ENCODE measurements at places on chromosomes 4 and X.

DNA sequence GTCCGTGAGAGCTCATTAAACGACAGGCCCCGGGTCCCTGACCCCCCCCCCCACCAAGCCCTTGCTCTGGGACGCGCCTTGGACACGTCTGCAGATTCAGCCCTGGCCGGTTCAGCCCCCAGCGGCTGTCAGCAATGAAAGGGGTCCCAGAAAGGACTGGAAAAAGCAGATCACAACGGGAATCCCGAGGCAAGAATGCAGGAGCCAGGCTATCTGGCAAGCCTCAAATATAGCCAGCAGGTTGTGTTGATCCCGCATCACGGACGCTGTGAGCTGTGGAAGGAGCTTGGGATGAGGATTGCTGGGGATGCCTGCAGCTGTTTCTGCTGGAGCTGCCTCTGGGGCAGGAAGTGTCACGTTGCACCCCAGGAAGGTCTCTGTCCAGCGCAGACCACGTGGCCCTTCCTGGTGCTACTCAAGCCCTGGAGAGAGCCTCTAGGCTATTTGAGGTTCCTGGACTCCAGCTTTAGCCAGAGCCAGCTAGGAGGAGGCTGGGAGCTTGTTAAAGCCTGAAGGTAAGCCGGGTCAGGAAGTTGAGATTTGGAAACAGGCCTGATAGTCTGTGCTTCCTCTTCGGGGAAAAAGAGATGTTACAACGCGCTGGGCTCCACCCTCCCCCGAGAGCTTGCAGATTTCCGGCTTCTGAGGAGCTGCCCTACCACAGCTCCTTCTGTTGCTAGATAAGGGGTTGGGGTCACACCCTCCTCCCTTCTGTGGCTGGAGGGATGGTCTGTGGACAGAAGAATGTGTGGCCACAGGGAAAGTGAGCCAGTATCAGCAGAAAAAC is 19.3 kb upstream of the CSF2RA start:
- DNase-seq = peak; percentile 6

DNA sequence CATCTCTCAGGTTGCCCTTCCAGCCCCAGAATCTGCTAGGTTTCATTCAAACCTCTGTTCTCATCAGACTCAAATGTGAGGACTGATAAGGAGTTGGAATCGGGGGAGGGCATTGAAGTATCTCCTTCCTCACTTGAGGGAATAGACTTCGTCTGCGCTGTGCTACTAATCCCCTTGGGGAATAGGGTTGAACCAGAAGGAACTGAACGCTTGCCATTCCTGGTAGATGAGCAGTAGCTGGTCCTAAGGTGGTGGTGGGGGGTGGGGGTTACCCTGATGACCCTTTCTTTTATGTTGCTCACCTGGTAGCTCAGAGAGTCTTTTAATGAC is 692 bp upstream of the SLC9A7 start:
- DNase-seq = no peak

GRCh38 chr4:156228676-156229075 is 275.0 kb upstream of the CTSO start:
- DNase-seq = no peak

- no peak for DNase-seq
These were observed 174.4 kb upstream of the ATP6AP2 start for GRCh38 chrX:40406330-40406859.

DNA sequence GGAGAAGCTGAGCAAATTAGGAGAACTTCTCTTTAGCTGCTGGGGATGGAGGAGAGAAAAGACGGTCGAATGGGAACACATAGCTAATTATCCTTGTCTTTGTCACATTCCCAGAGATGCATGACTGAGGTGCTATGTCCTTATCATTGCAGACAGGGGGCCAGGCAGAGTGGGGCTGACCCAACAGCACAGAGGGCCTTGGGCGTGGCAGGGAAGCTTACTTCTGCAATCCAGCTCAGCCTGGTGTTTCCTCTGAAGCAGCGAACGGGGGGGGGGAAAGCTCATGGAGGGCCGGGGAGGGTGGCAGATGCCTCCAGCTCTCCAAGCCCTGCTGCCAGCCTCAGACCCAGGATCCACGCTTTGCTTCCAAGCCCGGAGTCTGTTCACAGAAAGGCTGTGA is 50.8 kb upstream of the HOPX start:
- DNase-seq = no peak

- no peak for DNase-seq
These were observed 249.1 kb downstream of the DCLK2 start for GRCh38 chr4:150327262-150327780.

DNA sequence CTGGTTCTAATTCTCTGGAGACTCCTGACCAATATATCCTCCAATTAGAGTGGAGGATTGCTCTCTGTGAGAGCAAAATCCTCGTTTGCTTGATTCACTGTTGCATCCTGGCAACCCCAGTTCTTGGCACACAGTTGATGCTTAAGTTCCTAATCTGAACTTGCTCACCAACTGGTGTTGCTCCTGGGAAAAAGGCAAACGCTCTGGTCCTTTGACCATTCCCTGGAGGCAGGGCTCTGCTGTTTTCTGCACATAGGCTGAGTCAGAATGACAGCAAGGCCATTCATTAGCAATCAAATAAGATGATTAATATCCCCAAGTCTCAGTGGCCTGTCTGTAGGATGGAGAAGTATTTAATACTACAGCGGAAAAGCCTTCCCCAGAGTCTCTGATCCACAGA is 172.7 kb upstream of the TBC1D9 start:
- peak; percentile 21 for DNase-seq

GRCh38 chrX:6505960-6506359 is 29.0 kb downstream of the VCX3A start:
- DNase-seq = no peak

Measured in bronchial epithelial cell (primary cell).